Progenitor cell of endocrine pancreas (in vitro differentiated cells): ENCODE measurements at places on chromosomes 6 and 20. TPM values are rescaled to one million over a fixed set of nuclear protein-coding genes. Genes with fewer than 3 reads are reported as not detected.

The SLC17A1 gene
- total RNA-seq: 0.49 TPM in 1 of 2 replicates, not detected in the other

The SLC44A4 gene
- 17.5 and 19.1 TPM in 2 replicates for total RNA-seq

DNA sequence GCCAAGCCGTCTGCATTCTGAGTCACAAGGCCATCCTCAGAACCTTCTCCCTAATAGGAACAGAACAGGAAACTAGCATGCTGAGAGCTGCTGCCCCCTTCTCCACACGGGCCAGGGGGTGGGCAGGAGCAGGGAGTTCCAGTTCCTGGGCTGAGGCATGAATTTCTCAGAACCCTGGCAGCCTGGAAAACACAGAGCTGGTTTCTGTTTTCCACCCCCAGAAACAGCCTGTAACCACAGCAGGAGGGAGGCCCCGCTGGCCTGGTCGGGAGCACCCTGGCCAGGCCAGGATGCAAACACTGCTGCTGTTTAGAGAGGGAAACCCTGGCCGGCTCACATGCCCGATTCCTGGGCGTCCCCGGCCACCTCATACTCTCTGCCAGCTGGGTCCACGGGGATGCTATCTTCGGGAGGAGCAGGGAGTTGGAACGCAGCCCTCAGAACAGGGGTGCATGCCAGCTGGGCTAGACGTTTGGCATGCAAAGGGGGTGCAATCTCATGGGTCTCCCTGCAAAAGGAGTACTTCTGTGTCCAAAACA, 130.1 kb downstream of the NFATC2 start:
- H3K27me3 ChIP-seq: no peaks in the 10 kb centered on the region
- H3K36me3 ChIP-seq: peaks cover 12% of the 10 kb centered on the region
- no peak for DNase-seq
- no peak overlapping the region for H3K4me3 ChIP-seq
- no peak overlapping the region for H3K27ac ChIP-seq
- peaks cover 2% of the 10 kb centered on the region for H3K4me1 ChIP-seq

The ACTL10 gene
- 0.36 and 0.38 TPM in 2 replicates for total RNA-seq
